CD4-positive, alpha-beta T cell treated with Interleukin-10 for 1 hour (primary cell): ENCODE measurements at places on chromosomes 16 and 17.

GRCh38 chr16:24800586-24800985 lies 45.2 kb upstream of the SLC5A11 start:
- DNase-seq, result no peak

- no peak for DNase-seq
Observed at GRCh38 chr16:55817236-55817912, 15.5 kb downstream of the CES1 start.

- DNase-seq, result peak; percentile 45
Observed at GRCh38 chr17:50055055-50055425, 870 bp upstream of the ITGA3 start.

DNA sequence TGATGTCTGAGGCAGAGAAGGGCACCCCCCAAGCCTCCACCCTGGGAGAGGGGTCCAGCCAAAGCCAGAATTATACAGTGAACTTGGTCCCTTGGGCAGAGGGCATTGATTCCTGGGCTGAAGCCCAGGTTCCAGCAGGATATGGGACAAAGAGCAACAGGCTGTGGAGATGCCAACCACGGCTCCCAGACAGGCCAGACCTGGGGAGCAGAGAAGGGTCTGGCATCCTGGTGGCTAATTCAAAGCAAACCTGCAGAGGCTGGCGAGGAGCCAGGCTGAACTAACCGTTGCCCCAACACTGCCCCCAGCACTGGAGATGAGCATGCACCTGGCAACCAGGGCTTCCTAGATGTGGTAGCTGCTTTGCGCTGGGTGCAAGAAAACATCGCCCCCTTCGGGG lies 3.0 kb downstream of the CES3 start:
- no peak for DNase-seq

DNA sequence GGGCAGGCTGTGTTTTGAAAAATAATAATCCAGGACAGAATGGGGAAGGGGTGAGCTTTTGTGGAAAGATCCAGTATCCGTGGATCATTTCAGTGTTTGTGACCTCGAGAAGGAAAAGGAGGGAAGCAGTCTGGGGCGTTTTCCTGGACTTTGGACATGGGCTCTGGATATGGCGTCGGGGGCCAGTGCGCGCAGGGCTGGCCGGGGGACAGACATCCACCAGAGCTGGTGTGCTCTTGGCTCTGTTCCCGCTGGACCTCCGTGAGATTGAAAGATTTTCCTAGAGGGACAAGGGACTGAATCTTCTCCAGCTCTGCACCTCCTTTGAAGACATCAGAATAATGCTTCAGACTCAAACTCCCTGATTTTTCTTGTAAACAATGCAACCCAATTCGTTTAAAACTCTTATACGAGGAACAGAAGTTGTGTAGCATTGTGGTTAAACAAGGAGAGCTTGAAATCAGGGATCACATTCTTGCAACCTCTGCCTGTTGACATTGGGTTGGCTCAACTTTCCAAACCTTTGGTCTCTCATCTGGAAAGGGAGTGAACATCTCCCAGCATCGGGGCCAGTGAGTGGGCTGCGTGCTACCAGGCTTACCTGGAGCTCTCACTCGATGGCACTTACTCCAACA lies 75.9 kb downstream of the C16orf95 start:
- DNase-seq, result no peak

DNA sequence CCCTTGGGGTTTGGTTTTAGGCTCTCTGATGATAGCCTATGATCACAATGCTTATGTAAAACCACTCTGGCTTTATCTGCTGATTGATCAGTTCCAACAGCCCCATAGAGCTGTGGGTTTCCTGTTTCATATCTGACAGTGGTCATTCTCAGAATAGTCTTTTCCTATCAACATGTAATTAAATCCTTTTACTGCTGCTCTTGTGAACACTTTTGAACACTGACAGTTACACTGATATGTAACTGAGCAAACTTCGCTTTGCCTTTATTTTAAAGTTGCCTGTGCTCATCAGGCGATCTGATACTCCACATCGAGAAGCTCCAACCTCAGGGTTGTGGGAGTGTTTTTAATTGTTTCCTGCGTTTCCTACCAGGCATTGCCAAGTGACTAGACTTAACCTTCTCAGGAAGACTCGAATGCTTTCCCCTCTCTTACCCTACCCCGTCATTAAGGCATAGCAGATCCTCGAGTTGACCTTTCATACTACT lies 17.3 kb upstream of the CLEC18B start:
- peak; percentile 51 for DNase-seq

DNA sequence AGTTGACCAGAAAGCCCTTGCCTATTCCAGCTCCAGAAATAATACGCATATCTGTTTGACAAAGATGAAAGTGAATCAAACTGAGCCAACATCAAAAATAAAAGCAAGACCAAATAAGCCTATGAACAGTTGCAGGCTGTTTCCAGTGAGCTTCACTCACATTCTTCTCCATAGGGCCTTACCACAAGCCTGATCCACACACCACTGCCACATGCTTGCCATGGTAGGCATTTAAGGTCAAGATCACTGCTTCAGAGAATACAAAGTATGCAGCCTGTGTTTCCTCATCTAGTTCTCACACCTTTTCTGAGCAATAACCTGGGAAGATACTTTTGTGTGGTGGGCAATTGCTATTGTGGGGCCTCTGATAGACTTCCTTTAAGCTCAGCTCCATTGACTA lies 1060.2 kb downstream of the CDH11 start:
- DNase-seq, result no peak

DNA sequence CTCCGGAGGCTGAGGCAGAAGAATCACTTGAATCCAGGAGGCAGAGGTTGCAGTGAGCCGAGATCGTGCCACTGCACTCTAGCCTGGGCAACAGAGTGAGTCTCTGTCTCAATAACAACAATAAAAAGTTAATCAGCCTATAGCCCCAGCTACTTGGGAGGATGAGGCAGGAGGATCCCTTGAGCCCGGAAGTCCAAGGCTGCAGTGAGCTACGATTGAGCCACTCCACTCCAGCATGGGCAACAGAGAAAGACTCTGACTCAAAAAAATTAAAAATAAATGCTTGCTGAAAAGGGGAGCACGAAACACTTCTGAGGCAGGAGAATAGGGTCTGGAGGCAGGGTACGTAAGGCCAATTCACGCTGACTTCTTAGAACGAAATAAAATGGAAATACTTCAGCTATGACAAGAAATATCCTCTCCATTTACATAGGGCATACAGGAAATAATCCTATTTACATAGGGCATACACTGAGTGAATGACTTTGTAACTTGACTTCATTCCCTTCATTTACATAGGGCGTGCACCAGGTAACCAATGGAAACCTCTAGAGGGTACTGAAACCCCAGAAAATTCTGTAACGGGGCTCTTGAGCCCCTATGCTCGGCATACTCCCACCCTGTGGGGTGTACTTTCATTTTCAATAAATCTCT lies 3.2 kb upstream of the PRPSAP1 start:
- no peak for DNase-seq

DNA sequence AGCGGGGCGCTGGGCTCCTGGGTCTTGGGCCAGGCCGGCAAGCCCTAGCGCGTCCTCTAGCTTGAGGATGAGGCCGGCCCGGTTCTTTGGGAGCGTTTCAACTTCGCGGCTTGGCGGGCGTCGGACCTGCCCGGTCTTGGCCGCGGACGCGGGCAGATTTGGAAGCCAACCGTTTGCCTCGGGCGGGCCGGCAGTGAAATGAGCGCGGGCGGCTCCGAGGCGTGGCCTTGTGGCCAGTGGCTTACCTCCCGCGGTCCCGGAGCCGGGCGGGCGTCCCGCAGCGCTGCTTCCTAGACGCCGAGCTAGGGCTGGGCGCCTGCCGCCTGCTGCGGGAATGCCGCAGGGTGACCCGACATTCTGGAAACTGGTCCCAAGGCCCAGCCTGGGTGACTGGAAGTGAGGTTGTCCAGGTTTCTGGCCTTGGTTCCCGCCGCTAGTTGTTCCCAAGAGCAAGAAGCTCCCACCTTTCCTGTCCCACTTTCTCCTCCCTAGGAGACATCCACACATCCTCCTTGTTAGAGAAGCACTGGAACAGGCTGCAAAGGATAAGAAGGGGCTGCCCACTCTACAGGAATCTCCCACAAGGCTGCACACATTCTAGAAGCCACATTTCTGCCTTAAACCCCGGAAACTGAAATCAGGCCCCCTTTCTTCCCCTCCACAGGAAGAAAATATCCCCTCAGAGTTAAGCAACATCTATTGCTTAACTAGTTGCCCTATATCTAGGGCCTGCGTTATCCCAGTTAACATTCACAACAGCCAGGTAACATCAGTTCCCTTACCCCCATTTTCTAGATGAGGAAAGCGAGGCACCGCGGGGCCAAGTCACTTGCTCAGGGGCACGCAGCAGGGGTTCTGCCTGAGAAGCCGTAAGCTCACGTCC lies 4.5 kb upstream of the CBX8 start:
- no peak for DNase-seq

DNA sequence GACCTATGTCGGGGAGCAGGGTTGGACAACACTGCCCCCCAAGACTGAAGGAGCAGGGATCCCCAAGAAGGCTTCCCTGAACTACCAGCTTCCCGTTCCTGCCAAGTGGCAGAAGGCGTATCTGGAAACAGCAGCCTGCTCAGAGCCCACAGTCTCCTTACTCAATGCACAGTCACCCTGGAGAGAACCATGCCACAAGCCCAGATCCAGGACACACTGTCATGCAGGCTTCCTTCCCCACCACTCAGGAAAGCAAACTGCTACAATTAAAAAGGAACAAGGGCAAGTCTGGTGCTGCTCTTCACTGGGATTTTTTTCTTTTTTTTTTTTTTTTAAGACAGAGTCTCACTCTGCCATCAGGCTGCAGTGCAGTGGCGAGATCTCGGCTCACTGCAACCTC lies 8.2 kb downstream of the WDR45B start:
- DNase-seq, result no peak

DNA sequence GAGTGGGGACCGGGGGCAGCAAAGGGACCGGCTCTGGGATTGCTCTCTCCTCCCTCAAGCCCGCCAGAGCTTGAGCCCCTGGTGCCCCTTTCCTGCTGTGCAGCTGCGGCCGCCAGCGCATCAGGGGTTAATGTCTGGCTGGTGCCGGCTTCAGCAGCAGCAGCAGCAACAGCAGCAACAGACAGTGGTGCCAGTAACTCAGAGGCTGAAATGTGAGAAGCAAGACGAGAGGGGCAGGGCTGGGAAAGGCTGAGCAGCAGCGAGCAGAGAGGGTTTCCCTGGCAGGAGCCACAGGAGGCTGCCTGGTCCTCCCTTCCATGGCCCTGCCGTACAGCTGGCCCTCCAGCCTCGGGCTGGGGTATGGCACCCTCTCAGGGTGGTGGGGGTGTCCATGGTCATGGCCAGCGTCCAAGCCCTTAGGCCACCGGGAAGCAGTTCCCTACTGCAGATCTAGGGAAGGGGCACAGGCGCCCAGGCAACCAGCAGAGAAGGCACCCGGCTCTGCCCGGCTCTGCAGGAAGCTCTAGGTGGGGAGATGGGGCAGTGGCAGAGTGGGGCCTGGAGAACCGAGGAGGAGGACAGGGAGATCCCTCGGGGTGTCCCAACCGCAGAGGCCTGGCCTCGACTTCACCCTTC lies 21.1 kb upstream of the TFAP4 start:
- DNase-seq, result no peak

DNA sequence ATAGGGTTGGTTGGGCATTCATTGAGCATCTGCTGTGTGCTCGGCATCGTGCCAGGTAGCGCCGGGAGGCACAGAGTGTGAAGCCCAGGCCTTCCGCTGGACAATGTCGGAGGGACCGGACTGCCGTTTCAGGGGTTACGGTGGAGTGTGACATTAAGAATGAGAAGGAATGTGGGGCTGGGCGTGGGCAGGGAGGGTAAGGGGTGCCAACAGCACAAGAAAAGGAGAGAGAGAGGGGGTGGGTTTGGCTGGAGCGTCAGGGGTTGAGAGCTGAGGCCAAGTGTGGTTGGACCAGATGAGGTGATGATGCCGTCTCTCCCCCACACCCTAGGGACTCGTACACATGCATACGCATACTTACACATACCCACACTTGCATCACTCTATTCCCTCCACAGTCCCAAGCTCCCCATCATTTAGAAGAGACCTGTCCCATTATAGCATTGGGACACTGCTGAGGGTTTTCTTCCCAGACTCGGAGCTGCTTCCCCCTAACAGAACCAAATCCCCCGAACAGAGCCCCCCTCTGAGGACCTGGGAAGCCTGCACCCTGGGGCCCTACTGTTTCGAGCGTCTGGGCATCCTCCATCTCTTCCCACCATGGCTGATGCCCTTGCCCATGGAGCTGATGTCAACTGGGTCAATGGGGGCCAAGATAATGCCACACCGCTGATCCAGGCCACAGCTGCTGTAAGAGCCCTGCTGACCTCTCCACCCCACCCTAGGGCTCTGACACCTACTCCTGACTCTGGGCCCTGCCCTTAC lies 3.3 kb upstream of the KCTD11 start:
- DNase-seq, result no peak

DNA sequence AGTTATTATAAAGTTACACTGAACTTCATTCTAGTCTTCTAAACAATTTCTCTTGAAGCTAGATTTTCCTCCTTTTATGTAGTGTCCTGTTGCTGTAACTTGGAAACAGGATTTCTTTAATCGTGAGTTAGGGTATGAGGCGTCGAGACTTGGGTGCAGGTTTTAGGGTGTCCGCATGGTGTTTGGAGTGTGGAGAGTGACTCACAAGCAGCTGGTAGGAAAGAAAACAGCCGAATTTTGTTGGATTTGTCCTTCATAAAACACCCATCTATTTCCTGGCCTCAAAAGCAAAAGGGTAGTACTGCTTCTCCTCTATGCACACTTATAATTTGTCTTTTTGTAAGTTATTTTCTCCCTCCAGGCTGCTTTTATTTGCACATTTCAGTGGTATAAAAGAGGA lies 1.6 kb downstream of the RPTOR start:
- DNase-seq, result no peak

GRCh38 chr16:57123216-57123973 lies 31.0 kb downstream of the CPNE2 start:
- DNase-seq, result no peak

DNA sequence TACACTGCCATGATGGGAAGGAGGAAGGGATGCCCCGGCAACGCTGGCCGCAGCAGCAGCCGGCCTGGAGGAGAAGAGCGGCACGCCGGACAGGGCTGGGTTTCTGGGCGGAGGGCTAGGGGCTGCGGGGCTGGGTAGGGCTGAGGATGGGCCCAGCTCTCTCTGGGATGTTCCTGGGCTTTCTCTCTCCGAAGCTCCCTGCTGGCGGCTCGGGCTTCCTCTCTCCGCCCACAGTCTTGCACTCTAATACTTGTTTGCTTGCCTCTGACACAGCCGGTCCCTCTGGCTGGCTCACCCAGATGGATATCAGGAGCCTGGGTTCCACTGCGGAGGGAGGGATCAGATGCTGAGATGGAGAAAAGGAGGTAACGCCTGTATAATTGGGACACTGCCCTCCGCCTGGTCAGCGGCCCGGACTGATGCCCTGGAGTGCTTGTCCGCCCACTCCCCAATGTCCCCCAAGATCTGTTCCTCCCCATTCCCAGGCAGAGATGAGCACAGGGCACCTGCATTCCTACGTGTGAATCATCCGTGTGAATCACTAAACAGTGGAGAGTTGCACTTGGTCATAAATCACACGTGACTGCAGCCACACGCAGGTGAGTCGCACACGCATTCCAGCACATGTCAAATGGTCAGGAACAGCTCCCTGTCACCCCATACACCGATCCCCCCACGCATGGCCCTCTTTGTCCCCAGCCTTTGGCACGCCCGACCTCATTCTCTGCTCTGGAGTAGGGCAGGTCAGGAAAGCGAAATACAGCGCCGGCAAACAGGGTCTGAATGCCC lies at the start of gene ALOXE3:
Gene ALOXE3 (minus strand): TSS at position 535 of the 789 bp plus-strand sequence. CDS start 524 bp downstream, at position 11.
- DNase-seq, result no peak
